ENCODE measurements at places on chromosomes 13 and 19.

DNA sequence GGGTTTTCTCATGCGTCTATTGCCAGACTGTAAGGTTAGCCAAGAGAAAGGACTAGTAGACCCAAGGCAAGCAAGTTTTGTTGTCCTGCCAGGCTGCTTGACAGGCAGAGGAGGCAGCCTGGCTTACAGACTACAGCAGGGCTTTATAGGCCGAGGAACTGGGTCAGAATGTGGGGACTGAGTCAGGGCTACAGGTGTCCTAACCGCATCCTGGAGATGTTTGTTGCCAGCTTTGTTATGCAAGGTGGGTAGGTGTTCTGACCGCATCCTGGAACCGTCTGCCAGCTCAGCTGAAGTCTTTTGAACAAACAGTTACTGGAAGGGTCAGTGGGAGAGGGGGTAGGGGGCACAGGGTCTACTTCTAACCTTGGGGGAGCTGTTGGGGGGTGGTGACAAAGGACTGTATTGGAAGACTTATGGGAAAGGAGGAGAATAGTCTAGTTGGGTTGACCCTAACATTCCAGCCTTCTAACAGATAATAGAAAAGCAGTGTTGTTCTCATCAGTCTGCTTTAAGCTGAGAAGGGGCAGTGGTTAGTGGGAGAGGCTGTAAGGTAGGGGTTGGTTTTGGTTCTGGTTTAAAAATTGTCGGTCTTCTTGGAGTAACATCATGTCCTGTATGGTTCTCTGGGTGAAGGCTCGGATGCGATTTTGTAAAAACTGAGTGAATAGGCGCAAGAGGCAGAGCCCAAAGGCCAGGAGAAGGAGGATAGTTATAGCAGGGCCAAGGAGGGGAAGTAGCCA, 913.8 kb upstream of the SLITRK5 start:
- peak; percentile 91 for DNase-seq

DNA sequence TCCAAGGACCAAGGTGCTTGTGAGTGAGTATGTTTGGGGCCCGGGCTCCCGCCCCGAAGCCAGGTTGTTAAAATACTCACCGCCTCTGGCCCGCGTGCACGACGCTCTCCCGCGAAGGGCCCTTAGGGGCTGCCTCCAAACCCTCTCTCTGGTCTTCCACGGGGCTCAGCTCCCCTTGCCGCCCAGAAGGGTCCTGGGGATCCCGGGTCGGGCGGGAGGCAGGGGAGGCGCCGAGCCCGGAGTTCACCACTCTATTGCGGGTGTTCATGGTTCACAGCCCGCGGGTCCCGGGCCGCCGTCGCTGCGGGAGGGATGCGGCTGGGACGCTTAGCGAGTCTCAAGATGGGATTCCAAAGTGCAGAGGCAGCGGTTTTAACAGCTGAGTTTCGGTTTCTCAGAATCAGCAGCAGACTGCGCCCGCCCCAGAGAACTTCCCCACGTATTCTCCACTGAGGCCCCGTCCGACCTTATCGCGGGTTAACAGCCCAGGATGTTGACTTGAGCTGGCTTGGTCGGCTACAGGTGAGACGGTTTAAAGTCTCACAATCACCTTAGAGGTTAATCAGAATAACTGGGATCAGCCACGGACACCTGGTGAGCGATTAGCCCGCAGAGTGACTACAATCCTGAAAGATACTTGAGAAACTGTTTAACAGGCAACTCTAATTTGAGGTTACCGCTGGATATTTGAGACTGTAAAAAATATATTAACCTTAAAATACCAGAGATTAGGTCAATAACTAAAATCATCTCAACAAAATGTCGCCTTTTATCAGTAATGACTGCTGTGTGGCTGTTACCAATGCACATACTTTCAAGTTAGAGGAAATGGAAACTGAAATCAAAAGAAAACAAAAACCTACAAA, at the start of gene EPSTI1:
EPSTI1 (minus strand) TSS at position 344 of the 866 bp plus-strand sequence; CDS start at position 268, 76 bp downstream.
- no peak for DNase-seq

- DNase-seq = no peak
Observed at GRCh38 chr13:76330761-76331160, 555.4 kb downstream of the KCTD12 start.

DNA sequence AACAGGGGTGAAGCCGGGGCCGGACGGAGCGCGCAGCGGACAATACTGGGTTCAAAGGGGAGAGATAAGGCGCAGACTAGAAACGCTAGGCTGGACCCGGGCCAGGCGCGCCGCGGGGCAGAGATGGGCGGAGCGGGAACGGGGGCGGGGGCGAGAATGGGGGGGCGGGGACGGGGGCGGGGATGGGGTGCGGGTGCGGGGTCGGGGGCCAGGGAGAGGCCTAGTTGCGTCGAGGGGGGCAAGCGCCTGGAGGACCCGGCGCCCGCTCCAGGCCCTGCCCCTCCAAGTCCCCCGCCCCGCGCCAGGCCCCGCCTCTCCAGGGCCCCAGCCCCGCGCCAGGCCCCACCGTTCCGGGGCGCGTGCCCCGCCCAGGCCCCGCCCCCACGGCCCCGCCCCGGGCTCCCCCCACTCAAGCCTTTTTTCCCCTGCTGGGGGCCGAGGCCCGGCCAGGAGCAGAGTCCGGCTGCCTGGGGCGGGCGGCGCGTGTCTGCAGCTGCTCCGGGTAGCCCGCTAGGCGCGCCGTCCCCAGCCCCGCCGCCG, at the start of gene CERS4:
CERS4 (plus strand) TSS at position 449 of the 540 bp plus-strand sequence. CDS start 41,707 bp downstream, outside the sequence.
- no peak for DNase-seq

DNA sequence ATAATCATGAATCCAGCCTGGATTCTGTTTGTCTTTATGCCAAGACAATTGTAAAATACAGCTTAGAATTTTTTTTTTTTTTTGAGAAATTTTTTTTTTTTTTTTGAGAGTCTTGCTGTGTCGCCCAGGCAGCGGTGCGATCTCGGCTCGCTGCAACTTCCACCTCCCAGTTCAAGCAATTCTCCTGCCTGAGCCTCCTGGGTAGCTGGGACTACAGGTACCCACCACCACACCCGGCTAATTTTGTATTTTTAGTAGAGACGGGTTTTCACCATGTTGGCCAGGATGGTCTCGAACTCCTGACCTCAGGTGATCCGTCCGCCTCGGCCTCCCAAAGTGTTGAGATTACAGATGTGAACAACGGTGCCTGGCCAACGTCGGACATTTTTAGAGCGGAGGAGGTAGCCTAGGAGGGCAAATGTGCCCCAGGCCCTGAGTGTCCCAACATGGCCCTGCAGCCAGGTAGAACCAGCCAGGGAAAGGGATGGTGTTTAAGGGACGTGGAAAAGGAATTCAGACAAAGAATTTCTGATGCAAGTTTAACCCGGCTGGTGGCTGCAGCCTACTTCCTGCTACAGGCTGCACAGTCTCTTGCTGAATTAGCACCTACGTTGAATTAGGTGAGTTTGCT, 89.8 kb downstream of the GNG7 start:
- DNase-seq = no peak

DNA sequence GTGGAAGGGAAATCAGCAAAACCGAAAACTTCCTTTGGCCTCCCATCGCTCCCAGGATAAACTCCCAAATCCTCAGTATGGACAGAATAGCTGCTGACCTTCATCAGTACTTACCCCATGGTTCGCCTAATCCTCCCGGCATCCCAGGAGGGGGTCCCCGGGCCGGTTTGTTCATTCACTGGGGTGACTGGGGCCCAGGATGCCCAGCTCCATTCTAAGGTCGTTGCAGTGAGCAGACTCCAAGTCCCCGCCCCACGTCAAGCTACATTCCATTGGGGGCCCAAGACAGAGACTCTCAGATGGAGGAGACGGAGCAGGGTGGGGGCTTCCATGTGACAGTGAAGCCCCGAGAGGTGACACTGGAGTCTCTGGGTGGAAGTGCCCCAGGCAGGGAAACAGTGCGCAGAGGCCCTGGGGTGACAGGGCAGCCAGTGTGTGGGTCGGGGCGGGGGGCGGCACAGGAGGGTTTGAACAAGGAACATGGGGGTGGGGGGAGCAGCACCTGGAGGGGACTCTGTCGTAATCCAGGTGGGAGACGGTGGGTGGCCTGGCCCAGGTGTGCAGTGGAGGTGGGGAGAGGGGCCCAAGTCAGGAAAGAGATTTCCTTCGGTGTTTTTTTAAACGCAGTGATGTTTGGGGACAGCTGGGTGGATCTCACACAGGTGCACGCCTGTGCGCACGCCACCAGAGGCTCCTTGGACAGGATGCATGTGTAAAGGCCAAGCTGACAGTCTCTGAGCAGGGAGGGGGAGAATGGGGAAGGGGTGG, 5.1 kb downstream of the SSBP4 start:
- DNase-seq = no peak

GRCh38 chr13:45331123-45331619, 9.8 kb downstream of the TPT1 start:
- peak; percentile 36 for DNase-seq

DNA sequence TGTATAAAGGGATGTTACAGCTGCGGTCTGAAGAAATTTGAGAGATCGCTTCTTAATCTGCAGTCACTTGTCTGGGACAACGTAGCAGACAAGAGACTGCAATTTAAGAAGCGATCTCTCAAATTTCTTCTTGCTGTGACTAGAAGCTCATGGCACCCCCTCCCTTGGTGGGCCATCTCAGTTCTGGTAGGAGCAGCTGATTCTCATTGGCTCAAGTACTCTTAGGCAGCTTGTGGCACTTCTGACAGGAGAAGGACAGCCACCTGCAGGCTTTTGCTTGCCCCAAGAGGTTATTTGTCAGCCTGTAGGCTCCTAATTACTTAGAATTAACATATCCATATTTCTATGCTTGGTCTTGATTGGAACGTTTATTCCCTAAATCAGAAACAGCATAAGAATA, 503.0 kb downstream of the DCT start:
- DNase-seq = no peak

Measured in HT1080 (cell line).